ENCODE measurements at places on chromosomes 16 and 17.

DNA sequence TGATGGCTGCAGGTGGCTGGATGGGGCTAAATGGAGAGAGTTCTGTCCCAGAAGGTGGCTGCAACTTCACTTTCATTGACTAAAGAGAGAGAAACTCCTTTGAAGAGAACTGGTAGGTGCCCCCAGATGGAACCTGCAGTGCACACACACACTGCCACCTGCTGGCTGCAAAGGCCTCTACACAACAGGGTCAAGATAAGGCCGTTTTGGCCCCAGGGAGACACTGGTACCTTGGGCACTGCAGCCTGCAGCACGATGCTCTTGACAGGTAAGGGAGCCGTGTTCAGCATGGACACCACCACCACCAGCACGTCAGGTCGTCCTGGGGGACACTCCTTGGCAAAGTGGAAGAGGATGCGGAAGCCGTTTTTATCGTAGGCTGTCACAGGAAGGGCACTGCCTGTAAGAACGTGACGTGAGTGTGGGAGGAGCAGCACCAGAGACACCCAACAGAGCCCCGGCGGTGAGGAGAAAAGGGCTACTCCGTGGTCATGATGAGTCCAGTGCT is 22.7 kb downstream of the GGA3 start:
- DNase-seq: peak; percentile 61

- no peak for DNase-seq
These were observed 3.1 kb downstream of the CDC6 start for GRCh38 chr17:40290629-40291280.

DNA sequence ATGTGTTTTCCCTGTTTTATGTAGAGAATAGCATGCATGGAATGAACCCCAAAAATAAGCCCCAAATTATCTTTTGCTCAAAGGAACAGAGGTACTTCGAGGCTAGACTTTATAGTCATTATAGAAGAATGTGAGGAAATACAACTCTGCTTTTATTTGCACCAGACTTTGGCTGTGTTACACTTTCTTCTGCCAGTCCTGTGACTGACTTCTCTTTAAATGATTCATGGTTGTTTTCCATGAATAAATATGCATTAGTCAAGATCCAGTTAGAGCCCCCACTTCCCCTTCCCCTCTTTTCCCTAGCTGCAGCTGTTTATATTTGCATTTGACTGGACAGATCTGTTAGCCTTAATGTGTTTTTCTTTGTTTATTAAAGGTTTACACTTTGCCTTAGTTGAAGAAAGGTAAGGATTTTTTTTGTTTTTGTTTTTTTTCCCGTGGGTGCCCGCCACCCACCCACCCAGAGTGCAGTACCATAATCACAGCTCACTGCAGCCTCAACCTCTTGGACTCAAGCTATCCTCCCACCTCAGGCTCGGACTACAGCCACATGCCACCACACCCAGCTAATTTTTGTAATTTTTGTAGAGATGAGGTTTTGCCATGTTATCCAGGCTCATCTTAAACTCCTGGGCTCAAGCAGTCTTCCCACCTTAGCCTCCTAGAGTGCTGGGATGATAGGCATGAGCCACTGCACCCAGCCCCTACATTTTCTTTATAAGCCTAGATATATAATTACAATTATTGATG is 152.6 kb downstream of the CYB561 start:
- DNase-seq: no peak

DNA sequence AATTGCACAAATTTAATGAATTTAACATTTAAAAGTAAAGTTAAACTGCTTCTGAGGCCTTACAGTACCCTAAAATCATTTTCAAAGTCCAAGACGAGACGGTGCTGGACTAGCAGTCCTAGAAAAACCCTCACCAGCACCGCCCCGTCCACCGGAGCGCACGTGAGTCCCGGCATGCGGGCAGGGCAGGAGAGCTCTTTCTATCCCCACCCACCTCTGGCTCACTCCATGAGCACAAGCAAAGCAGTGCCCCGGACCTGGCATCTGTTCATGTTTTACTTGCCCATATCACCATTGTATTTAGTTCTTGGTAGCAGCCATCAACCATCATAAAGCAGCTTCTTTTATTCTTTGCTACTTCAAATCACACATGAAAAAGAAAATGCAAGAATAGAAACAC is 41.7 kb downstream of the ANKRD11 start:
- no peak for DNase-seq

GRCh38 chr16:57590654-57591085 is 37.8 kb upstream of the ADGRG1 start:
- DNase-seq: no peak

DNA sequence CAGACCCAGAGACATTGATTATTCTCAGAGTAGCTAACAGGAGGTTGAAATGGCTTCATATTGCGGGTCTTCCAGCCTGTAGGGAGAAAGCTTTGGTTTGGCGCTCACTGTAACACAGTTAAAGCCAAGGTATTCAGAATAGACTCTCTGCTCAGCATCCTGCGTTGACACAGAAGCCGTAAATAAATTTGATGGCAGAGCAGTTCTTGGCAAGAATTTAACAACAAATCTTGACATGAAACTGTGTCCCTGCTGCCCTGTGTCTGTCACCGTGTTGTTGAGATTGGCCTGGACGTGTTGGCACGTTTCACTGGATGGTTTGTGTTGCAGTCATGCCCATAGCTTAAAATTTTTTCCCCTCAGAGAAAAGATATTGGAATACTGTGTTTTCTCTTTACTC is 359.6 kb downstream of the SNX29 start:
- DNase-seq: no peak

DNA sequence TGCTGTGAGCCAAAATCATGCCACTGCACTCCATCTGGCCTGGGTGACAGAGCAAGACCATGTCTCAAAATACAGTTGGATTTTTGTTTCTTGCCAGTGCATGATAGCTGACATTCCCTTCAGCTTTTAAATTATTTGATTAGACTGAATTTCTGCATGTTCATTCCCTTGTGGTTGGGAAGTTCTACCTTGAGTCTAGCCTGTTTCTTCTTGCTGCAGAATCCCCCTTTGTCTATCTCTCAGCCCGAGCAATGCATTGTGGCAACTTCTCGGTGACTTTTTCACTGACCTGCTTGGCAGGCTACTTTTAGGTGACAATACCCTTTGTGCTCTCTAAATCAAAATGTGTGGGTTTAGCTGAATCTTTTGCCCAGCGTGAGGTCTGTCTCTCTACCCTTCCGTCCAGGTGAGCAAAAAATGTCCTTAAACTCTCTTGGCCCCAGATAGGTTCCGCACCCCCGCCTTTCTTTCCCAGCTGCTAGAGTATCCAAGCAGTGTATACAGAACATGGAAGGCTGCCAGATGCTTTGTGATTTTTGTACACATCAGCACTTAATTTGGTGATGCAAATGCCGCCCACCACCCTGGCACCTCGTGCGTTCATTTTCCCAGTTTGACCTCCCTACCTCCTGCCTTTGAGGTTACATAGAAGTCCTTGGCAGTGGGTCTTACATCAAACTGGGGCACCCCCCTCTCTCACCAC is 130.2 kb downstream of the ABCC6 start:
- no peak for DNase-seq

DNA sequence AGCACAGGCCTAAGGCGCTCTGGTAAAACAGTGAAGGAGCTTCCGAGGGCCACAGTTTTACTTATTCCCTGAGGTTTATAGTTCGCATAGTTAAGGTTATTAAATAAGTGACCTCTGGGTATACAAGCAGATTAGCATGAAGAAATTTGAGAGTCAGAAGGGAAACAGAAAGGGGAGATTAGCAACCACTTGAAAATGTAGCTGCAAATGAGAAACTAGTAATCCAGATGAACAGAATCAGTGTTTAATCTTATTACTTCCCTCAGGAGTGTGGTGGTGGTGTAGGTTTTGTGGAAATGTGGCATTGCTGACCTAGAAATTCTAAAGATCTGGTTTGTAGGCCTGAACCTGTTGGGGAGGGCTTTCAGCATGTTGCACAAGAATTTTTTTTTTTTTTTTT is 130.4 kb downstream of the CCDC182 start:
- no peak for DNase-seq

- DNase-seq: no peak
These were observed 232.8 kb downstream of the CCDC182 start for GRCh38 chr17:57512258-57512657.

- DNase-seq: no peak
These were observed 59.0 kb upstream of the NKD1 start for GRCh38 chr16:50489182-50489581.

Data from activated CD4-positive, CD25-positive, alpha-beta regulatory T cell treated with anti-CD3 and anti-CD28 coated beads, Interleukin-2, amount 50 U/mL, for 72 hours (primary cell).